ENCODE measurements at places on chromosomes 7 and 10.

DNA sequence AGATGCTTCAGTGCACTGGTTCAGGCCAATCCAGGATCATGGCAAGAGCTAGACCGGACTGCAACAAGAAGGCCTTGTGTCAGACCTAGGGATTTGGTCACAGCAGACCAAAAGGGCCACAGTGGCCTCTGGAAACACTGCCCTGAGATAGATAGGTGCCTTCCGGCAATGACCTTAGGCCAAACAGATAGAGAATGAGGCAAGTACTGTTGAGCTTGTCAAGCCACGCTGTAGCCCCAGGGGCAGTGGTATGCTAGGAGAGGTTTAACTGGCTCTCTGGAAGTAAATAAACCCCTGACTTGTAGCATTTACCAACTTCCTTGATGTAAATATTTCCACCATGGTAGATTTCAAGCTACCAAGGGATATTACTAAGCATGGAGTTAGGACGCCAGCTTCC lies 197.5 kb downstream of the GRID1 start:
- no peaks in the 10 kb centered on the region for H3K36me3 ChIP-seq
- no peak overlapping the region for H3K4me3 ChIP-seq
- peaks cover 2% of the 10 kb centered on the region for H3K4me1 ChIP-seq
- DNase-seq, result no peak
- peaks cover 8% of the 10 kb centered on the region for H3K27me3 ChIP-seq
- H3K27ac ChIP-seq, result no peak overlapping the region

DNA sequence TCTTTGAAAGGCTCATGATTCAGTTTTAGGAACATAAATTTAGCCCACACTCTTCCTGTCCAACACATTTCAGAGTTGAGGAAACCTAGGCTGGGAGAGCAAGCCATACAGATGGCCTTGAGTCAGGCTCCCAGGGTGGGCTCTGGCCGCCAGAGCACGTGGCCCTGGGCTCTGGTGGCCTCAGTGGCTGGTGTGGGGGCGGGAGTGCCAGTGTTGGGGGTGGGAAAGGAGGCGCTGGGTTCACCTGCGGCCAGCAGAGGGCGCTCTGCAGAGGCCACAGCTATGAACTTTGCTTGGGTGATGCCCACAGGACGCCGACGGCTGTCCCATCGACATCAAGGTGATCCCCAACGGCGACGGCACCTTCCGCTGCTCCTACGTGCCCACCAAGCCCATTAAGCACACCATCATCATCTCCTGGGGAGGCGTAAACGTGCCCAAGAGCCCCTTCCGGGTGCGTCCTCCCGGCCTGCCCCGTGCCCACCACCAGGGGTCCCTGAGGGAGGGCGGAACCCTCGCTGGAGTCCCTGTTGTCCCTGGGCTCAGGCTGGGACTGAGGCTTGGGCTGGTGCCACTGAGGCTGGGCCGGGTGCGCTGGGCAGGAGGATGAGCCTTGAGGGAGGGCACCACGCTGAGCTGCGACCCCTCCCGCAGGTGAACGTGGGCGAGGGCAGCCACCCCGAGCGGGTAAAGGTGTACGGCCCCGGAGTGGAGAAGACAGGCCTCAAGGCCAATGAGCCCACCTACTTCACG lies 11.9 kb downstream of the FLNC start:
- no peak overlapping the region for H3K4me3 ChIP-seq
- DNase-seq, result peak; percentile 55
- H3K36me3 ChIP-seq, result no peaks in the 10 kb centered on the region
- peaks cover 8% of the 10 kb centered on the region for H3K27me3 ChIP-seq
- no peaks in the 10 kb centered on the region for H3K4me1 ChIP-seq
- no peak overlapping the region for H3K27ac ChIP-seq

DNA sequence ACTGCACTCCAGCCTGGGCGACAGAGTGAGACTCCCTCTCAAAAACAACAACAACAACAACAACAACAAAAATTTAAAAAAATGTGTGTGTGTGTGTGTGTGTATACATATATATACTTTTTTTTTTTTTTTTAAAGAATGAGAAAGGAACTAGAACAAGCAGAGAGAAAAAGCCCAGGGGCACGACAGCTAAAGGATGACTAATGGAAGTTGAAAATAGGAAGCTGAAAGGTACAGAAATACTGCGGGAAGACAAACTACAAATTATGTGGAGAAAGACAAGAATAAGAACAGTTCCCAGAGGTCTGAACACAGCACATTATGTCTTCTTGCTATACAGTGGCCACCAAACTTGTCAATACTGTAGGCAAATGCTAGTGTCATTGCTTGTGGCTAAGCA lies 141.9 kb upstream of the PRSS1 start:
- no peak for DNase-seq
- H3K4me1 ChIP-seq, result no peaks in the 10 kb centered on the region
- H3K36me3 ChIP-seq, result no peaks in the 10 kb centered on the region
- H3K27me3 ChIP-seq, result no peaks in the 10 kb centered on the region

DNA sequence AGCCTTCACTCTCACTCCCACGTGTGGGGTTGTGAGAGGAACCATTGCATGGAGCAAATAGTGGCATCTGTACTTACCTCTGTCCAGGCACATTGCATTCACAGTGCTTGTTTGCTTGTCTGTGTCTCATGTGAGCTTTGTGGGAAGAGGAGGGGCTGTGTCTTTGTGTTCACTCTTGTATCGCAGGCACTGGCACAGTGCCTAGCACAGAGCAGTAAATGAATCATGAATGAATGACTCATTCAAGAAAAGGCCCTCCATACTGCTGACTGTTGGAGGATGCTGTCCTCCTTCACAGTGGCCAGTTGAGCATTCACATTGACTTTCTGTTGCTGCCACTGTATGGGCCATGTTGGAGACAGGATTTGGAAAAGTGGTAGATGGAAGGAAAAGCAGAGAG lies 125.3 kb downstream of the SORCS3 start:
- H3K36me3 ChIP-seq, result no peaks in the 10 kb centered on the region
- H3K4me3 ChIP-seq, result no peak overlapping the region
- H3K4me1 ChIP-seq, result no peaks in the 10 kb centered on the region
- peaks cover 20% of the 10 kb centered on the region for H3K27me3 ChIP-seq
- DNase-seq, result no peak

- no peak for DNase-seq
- no peaks in the 10 kb centered on the region for H3K4me1 ChIP-seq
- no peaks in the 10 kb centered on the region for H3K27me3 ChIP-seq
Measured at GRCh38 chr7:82481499-82482097, 38.0 kb upstream of the CACNA2D1 start.

- H3K36me3 ChIP-seq, result peaks cover 4% of the 10 kb centered on the region
- peaks cover 71% of the 10 kb centered on the region for H3K4me1 ChIP-seq
- DNase-seq, result no peak
Measured at GRCh38 chr10:35348609-35349388, 12.5 kb downstream of the CCNY start.

- peak overlapping the region; percentile 92 for H3K27ac ChIP-seq
- H3K27me3 ChIP-seq, result no peaks in the 10 kb centered on the region
- H3K36me3 ChIP-seq, result peaks cover 90% of the 10 kb centered on the region
- H3K4me3 ChIP-seq, result no peak overlapping the region
- H3K4me1 ChIP-seq, result peaks cover 45% of the 10 kb centered on the region
- no peak for DNase-seq
Measured at GRCh38 chr7:48101968-48102367, 12.9 kb downstream of the UPP1 start.

Measured in effector memory CD8-positive, alpha-beta T cell (primary cell).